NCI-H1436 (cell line): ENCODE measurements at places on chromosomes 13 and 19.
A peak's percentile ranks its signal among the peaks of the same experiment; 100 is the strongest.

GRCh38 chr13:45786293-45786920 lies 65.1 kb downstream of the SIAH3 start:
- DNase-seq, result no peak

GRCh38 chr19:51570962-51571575 lies at the start of gene ZNF175:
Gene ZNF175, plus strand, starts transcription at chr19:51571283. Its CDS starts 2,047 bp downstream, at chr19:51573330.
- DNase-seq, result peak; percentile 98

- DNase-seq, result no peak
These were observed 5.7 kb upstream of the NFIC start for GRCh38 chr19:3360421-3361383.

GRCh38 chr13:66348745-66349690 lies 881.1 kb downstream of the PCDH9 start:
- DNase-seq, result no peak

DNA sequence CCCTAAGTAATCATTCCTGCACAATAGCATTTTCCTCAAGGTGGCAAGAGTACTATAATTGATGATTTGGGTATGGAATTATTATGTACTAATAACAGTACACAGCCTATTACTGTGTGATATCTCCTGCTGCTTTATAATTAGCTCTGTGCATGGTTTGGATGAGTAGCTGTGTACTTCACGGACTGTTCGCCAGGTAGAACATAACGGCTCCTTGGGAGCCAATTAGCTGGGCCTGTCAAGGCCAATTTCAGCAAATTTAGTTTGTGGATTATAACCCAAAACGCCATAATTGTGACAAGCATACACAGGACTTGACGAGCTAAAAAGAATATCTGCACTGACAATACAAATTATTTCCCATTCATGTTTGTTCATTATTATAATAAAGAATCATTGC lies 1584.2 kb downstream of the SLITRK1 start:
- no peak for DNase-seq

DNA sequence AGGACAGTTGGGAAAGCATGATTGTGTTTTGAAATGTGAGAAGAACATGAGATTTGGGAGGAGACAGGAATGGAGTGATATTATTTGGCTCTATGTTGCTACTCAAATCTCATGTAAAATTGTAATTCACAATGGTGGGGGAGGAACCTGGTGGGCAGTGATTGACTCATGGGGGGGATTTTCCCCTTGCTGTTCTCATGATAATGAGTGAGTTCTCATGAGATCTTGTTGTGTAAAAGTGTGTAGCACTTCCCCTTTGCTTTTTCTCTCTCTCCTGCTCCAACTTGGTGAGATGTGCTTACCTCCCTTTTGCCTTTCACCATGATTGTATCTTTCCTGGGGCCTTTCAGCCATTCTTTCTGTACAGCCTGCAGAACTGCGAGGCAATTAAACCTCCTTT lies 1261.0 kb upstream of the ATXN8OS start:
- DNase-seq, result no peak

DNA sequence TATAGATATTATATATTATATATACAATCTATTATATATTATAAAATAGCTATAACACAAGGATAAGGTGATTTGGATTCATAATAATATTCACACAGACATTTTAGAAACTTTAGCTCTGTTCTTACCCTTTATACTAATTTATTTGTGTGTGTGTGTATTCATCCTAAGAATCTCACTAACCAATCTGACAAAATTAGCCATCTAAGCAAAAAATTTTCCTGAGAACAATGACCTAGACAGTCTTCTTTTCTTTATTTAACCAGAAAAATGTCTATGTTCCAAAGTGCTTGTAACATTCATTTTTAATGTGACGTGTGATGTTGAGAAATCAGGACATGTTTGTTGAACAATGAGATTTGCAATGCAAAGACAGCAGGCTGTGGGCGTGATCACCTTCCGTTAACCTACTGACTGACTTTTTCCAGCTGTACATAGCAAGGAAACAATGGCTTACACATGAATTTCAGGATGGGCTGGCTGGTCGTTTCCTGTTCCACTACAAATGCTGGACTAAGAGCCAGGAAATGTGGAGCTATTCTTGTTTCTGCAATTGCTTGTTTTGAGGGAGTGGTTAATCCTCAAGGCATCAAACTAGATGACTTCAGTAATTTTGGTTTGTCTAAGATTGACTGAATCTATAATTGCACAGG lies 634.6 kb upstream of the ARGLU1 start:
- no peak for DNase-seq

DNA sequence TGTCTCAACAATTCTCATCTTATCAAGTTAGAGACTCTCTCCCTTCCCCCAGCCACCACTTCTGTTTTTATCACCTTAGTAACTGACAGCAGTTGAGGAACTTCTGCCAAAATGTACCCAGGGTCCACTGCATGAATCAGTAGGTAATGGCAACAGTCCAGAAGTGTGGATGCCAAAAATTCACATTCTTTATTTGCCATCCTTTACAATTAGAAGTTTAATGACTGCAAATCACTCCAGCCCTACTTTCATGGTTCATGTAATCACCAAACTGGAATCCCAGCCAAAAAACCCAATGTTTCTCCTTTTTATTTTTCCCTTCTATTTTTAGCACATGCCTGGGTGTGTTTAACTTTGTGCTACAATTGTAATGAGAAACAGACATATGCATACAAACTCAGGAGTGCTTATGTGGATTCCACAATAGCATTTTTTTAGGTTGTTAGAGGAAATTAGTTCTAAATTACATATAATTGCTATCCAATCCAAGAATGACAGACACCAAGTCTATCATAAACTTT lies 243.5 kb downstream of the RGCC start:
- DNase-seq, result no peak
